ENCODE measurements at places on chromosomes 3 and 15.

DNA sequence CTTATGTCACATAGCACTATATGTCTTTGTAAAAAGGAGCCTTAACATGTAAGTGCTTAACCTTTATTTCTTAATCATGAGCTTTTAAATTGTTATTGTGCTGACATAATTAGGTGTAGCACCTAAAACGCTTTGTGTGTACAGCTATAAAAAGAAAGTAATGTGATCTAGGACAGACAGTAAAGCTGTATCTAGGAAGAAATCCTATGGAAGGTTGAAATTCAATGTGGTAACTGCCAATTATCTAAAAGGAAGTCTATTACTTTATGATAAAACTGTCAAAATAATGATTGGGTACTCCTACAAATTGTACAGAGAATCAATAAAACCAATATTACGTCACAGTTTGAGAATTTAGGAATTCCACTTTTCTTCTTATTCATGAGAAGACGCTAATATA lies 87.9 kb downstream of the CDIN1 start:
- no peak for DNase-seq

DNA sequence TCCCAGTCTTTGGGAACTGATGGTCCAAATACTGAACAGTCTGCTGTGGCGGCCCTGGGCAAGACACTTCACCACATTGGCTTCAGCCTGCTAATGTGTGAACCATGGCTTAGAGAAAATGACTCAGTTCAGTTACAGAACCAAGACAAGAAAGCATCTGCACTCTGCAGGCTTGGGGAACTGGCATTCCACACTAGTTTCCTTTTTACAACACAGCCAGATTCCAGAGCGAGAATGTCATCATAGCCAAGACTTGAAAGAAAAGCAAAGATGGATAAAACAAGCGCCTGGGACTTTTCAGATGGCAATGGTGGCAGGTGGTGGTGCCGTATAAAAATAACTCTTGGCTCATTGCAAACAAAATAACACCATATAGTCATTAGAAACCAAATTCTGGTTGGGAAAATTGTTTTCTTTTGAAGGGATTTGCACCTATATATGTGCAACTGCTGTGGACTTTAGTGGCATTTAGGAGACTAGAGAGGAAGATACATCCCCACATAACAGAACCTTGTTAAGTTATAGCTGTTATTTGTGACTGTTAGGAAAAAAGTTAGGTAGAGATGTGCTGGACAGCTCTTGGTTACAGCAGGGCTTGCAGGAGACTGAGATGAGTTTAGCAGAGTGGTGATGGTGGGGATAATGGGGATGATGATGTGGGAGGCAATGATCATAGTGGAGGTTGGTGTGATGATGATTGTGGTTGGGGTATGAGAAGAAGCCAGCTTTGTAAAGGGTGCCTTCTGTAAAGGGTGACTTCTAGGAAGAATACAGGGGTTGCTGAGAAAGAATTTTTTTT lies 273.6 kb downstream of the THRB start:
- DNase-seq = no peak

- DNase-seq = no peak
These were observed 151.7 kb downstream of the ROBO2 start for GRCh38 chr3:77191640-77192039.

DNA sequence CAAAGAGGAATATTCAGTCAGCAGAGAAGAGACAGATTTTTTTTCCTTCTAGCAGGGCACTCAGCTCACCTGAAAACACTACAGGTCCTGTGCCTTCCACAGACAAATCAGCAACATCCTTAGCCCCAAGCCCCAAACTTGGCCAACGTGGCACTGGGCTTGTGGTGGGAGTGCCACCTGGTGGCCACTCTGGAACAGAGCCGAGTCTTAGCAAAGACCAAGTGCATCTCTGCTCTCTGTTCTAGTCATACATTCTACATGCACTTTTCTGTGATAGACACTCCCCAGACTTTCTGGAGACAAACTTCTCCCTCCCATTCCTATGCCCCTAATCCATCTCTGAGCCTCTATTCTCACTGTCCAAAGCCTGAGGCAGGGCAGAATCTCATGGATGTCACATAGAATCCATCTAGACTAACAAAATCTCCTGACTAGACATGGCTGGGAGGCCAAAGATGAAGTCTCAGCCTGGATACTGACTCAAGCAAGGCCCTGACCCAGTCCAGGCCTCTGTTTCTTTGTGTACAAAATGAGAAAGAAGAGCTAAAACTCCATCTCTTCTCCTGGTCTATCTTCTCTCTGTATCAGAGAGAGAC lies 5.1 kb upstream of the SEMA7A start:
- DNase-seq = peak; percentile 68

DNA sequence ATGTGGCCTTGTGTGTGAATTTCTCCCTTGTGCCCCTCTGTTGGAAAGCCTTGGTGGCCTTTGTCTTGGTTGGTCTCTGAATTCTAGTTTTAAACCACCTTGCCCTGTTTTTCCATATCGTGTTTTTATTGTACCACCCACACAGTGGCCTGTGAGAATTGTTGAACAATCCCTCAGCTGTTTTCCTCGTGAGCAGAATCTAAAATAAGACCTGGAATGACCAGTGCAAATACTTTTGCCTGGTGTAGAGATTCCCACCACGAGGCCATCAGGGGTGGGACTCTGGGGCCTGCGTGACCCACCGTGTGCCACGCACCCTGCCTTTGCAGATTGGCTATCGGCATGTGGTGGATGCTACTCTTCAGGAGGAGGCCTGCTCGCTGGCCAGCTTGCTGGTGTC lies 19.0 kb upstream of the CLEC3B start:
- DNase-seq = no peak

GRCh38 chr15:67980773-67981685 lies 73.1 kb upstream of the PIAS1 start:
- DNase-seq = no peak

GRCh38 chr15:67584157-67584556 lies 41.7 kb downstream of the MAP2K5 start:
- no peak for DNase-seq

- DNase-seq = no peak
These were observed 69.3 kb downstream of the BBX start for GRCh38 chr3:107592073-107592472.

GRCh38 chr15:68352401-68353062 lies 75.0 kb downstream of the FEM1B start:
- no peak for DNase-seq

GRCh38 chr3:51538115-51538458 lies 432 bp upstream of the RAD54L2 start:
- no peak for DNase-seq

DNA sequence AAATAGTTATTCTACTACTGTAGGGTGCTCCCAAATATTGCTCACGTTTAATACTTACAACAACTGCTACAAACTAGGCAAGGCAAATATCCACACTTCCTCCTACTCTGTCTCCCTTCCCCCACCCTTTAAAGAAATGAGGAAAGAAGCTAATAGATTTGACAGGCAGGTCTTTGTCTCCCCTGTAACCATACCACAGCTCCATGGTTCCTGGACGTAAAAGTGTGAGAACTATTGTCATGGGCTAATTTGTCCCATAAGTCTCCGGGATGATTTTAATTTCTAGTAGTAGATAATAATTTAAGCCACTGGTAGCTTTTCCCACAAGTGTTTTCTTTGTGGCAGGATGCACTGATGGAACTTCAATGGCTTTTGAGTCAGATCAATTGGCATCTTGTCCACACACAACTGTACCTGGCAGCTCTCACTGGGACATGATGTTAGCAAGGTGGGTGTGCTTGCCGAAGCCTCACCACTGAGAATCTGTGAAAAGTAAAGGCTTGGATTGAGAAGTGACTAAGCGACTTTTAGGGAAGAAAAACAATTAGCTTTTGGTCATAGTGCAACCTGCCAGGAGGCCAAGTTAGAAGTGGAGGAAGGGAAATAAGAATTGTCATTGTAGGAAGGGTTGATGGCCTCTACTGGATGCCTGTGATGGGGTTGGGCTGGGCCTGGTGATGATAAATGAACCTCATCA lies 1.4 kb upstream of the CPOX start:
- DNase-seq = no peak

- peak; percentile 27 for DNase-seq
These were observed 9.1 kb upstream of the SKIC8 start for GRCh38 chr15:78308422-78309032.

GRCh38 chr3:109229174-109229847 lies 87.0 kb downstream of the DPPA2 start:
- no peak for DNase-seq

GRCh38 chr3:53555068-53555588 lies 60.7 kb downstream of the CACNA1D start:
- no peak for DNase-seq

DNA sequence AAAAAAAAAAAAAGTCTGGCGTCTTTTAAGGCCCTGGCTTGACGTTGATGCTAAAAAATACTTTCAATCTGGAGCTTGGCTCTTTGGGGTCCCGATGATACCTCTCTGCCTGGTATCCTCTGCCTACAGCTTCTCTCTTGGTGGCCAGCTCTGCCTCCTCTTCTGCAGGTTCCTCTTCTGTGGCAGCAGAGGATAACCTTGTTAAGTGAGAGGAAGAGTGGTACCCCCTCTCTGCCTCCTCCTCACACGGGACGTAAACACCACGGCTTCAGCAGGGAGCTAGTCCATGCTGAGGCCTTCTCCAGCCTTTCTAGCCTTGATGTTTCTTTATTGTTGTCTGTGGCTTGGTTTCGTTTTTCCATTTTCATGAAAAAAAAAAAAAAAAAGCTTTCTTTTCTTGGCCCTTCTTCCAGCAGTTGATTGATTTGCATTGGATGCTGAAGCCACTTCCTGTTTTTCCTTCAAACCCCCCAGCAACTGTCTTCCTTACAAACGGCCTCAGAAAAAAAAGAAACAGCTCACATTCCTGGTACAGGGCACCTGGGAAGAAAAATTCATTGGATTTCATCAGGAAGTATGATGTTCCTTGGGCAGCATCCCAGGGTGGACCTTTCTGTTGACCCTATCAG lies 59.7 kb downstream of the RORA start:
- no peak for DNase-seq

GRCh38 chr3:102449341-102449740 lies 14.5 kb downstream of the ZPLD1 start:
- no peak for DNase-seq

GRCh38 chr3:46236294-46237054 lies 5.8 kb upstream of the CCR3 start:
- no peak for DNase-seq

GRCh38 chr3:127110982-127111693 lies 81.8 kb upstream of the PRR23E start:
- no peak for DNase-seq

GRCh38 chr3:50359760-50360110 lies 414 bp upstream of the TMEM115 start:
- no peak for DNase-seq

- DNase-seq = peak; percentile 11
These were observed 98.9 kb downstream of the APBA2 start for GRCh38 chr15:28984421-28985315.

GRCh38 chr3:129441782-129442181 lies 1.8 kb downstream of the IFT122 start:
- no peak for DNase-seq

DNA sequence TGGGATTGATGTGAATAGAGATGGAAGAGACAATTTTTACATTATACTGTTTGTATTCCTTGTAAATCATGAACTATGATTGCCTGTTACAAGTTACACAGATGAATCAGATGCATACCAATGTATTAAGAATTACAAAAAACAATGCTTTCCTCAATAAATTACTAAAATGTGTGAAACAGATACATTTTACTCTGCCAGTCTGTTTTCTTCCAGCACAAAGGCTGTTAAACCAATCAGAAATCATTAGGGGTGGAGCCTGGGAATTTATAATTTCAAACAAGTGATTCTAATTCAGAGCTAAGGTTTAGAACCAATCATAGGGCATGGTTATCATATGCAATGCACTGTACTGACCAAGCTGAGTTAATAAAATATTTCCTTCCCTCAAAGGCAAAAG lies 21.8 kb upstream of the ANKRD28 start:
- no peak for DNase-seq

DNA sequence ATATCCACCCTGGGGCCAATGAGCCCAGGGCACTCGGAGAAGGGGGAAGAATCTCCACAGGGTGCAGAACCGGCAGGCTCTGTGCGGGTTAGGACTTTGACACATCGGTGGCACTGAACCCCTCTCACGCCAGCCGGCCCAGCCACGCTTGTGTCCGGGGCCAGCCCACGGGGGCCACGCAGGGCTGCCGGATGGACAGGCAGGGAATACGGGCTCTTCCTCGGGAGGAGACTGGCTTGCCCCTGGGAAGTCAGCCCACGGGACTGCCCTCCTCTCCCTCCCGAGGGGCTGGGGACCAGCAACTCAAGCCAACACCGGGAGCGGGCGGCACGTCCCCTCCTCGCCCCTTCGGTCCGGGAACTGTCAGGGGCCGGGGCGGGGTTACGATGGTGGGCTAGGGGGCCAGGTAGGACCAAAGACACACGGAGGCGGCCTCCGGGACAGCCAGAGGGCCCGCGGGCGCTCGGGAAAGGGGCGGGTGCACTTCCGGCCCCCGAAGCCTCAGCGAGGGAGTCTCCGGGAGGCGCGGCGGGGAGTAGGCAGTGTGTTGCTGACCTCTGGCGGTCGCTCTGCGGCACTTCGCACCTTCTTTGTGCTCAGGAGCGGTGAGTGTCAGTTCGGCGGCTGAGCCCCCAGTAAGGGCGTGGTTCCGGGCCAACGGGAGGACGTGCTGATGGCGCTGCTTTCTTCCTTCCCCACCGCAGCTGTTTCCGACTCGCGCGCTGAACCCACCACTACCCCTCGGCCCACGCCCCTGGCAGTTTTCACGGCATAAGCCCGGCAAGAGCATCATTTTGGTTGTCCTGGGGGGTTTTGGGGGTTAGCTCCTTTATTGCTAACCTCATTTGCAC lies 5.1 kb upstream of the CYP8B1 start:
- DNase-seq = peak; percentile 87

GRCh38 chr3:10532939-10533736 lies 27.8 kb upstream of the ATP2B2 start:
- DNase-seq = no peak

- no peak for DNase-seq
These were observed 23.8 kb upstream of the SH3BP5 start for GRCh38 chr3:15356176-15356575.

DNA sequence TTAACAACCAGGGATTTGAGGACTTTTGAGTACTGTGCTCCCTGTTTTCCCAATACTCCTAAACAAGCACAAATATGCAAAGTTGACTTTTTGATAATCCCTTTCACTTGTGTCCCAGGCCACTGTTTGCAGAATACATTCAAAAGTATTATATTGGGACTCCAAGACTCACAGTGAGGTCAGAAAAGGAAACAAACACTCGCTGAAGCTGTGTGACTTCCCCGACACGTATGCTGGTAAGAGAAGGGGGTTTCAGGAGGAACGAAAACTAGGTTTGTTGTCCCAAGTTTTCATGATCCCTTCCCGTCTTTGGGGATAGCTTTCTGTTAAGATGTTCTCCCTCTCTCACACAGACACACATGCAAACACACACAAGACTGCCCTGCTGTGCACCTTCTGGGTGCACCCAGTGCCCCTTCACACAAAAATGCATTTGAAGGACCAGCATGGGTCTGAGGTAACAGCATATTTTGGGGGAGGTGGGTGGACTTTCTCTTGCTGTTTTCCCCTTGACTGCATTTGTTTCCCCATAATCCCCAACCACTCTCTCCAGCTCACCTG lies 225.2 kb upstream of the PRICKLE2 start:
- no peak for DNase-seq

GRCh38 chr3:124557433-124558232 lies 172.6 kb upstream of the UMPS start:
- no peak for DNase-seq
